ENCODE measurements at places on chromosomes 5 and 9.

DNA sequence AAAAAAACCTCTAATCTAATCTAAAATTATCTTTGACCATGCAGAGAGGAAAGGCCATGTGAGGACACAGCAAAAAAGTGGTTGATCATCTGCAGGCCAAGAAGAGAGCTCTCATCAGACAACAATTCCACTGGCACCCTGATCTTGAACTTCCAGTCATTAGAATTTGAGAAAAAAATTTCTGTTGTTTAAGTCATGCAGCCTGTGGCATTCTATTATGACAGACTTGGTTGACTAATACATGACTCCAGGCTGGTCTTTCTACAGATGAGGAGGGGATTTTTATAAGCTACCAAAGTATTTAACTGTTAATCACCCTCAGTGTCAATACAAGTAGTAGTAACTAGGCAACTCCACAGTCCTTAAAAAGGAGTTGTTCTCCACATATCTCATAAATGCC lies 358.5 kb upstream of the RGMB start:
- DNase-seq, result no peak

DNA sequence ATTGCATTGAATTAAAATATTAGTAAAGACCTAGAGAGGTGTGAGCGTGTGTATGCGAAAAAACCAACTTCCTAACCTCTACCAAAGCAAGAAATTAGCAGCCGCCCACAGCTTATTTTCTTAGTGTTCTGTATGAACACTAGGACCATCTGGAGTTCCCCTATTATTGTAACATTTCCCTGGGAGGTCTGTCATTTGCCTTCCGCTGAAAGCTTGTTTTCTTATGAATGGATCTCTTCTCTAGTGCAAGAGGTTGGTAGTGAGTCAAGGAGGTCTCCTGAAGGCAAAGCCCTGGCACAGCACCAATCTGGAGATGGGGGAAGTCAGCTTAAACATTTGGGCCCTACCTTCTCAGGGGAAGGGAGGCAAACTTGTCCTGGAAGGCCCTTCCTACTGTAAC lies 10.8 kb downstream of the TNFSF8 start:
- no peak for DNase-seq

- no peak for DNase-seq
Observed at GRCh38 chr9:73548201-73548600, 396.5 kb downstream of the ANXA1 start.

DNA sequence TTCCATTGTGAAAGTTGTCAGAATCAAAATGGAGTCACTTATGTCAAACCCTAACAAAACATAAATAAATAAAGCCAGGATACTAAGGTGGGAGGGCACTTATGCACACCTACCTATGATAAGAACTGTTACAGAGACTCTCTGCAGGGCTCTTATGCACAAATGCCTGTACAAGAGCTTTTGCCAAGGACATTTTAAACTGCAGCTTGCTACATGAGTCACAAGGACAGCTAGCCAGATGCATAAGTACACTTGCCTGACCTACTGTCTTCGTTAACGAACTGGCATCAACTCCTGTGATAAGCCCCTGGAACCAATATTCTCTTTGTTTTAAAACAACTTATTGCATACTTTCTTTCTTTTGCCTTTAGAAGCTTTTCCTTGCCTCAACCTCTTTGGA lies 152.9 kb upstream of the SPEF2 start:
- DNase-seq, result no peak

- DNase-seq, result no peak
Observed at GRCh38 chr9:3893519-3893918, 367.7 kb upstream of the RFX3 start.

Data from vagina (tissue), 2 donors.